ENCODE measurements at places on chromosomes 16 and 17. TPM values are rescaled to one million over a fixed set of nuclear protein-coding genes. Genes with fewer than 3 reads are reported as not detected.
A peak's percentile ranks its signal among the peaks of the same experiment; 100 is the strongest.

GRCh38 chr16:68351991-68352431, 41.2 kb downstream of the PRMT7 start:
- H3K27ac ChIP-seq = no peak overlapping the region

DNA sequence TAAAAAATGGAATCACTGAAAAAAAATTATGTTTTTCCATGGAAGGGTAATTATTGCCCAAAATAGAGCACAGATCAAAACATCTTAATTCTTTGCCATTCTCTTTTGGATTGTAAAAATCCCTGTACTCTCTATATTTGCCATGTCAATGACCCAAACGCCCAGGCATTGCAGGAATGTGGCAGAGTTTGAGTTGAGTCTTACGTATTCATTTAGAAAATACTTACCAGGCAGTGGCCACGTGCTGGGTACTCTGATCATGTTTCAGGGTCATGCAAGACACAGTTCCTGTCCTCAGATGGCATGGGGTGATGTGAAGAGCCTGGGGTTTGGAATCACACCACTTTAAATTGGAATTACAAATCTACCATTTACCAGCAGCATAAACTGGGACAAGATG, 267.7 kb downstream of the ABCC12 start:
- peak overlapping the region; percentile 38 for H3K4me3 ChIP-seq
- no peaks in the 10 kb centered on the region for H3K36me3 ChIP-seq
- H3K27me3 ChIP-seq = peaks cover 10% of the 10 kb centered on the region
- peak; percentile 51 for DNase-seq
- peak overlapping the region; percentile 69 for H3K27ac ChIP-seq

The SNAI3 gene
- not detected for total RNA-seq

The MAPT gene
- total RNA-seq = 0.42 TPM

DNA sequence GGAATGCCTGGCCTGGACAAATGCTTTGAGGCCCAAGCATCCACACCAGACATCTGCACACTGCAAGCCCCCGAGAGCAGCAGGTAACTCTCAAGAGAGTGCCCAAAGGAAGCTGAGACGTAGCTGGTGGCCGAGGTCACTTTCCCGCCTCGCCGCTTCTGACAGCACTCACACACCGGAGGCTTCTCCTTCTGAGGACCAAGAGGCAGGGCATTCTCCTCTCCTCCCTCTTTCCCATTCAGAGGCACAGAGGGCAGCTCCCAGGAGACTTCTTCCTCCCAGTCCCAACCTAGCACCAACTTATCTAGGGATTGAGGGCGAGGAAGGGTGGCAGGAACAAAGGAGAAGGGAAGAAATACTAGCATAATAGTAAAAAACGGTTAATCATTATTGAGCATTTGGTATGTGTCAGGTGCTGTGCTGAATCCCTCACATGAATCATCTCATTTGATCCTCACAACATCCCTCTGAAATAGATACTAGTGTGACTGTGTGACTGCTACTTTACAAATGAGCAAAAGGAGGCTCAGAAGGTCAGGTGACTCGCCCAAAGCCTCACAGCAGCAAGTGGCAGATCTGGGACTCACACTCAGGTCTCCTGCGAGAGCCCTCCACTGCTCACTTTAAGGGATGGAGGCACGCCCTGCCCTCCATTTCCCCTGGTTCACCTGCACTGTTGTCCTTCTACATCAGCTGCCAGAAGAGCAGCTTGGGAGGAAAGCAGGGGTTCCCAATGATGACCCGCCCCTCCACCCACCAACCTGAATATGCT, 41.8 kb downstream of the MYO18A start:
- no peaks in the 10 kb centered on the region for H3K36me3 ChIP-seq
- H3K4me3 ChIP-seq = peak overlapping the region; percentile 53
- H3K27ac ChIP-seq = peak overlapping the region; percentile 82
- peak; percentile 46 for DNase-seq
- H3K27me3 ChIP-seq = peaks cover 2% of the 10 kb centered on the region
- H3K4me1 ChIP-seq = peaks cover 86% of the 10 kb centered on the region

- H3K4me1 ChIP-seq = no peaks in the 10 kb centered on the region
- H3K27ac ChIP-seq = no peak overlapping the region
- DNase-seq = no peak
- no peaks in the 10 kb centered on the region for H3K27me3 ChIP-seq
These were observed 9.6 kb downstream of the IFT140 start for GRCh38 chr16:1602285-1602684.

The KREMEN2 gene
- not detected for total RNA-seq

The NHERF2 gene
- 180 TPM for total RNA-seq

The ACE gene
- total RNA-seq = 1.6 TPM

The NXPH3 gene
- total RNA-seq = 1.0 TPM

DNA sequence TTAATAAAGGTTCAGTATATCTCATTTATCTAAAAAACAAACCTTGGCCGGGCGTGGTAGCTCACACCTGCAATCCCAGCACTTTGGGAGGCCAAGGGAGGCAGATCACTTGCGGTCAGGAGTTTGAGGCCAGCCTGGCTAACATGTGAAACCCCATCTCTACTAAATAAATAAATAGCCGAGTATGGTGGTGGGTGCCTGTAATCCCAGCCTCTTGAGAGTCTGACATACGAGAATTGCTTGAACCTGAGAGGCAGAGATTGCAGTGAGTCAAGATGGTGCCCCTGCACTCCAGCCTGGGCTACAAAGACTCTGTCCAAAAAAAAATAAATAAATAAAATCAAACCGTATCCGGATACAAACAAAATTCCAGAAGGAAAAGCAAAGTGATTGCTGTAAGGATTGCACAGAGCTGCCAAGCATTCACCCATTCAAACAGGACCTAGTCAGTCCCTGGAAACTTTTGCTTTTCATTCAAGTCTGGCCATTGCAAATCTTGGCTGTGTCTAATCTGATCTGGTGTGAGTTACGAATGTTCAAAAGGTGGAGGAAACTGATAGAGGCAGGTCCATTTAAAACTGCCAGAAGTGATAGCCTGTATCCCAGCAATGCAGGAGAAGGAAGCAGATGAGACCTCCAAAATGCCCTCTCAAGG, 102.5 kb upstream of the CLEC3A start:
- H3K4me3 ChIP-seq = no peak overlapping the region
- no peaks in the 10 kb centered on the region for H3K27me3 ChIP-seq
- DNase-seq = no peak
- no peaks in the 10 kb centered on the region for H3K36me3 ChIP-seq

The SPNS3 gene
- not detected for total RNA-seq

- H3K4me3 ChIP-seq = no peak overlapping the region
- no peaks in the 10 kb centered on the region for H3K4me1 ChIP-seq
- DNase-seq = no peak
- no peaks in the 10 kb centered on the region for H3K36me3 ChIP-seq
These were observed 1.5 kb downstream of the ENPP7 start for GRCh38 chr17:79732254-79732653.

- H3K4me1 ChIP-seq = peaks cover 12% of the 10 kb centered on the region
- no peak for DNase-seq
- no peaks in the 10 kb centered on the region for H3K27me3 ChIP-seq
- H3K27ac ChIP-seq = no peak overlapping the region
These were observed 7.8 kb downstream of the NCBP3 start for GRCh38 chr17:3838206-3838605.

- DNase-seq = peak; percentile 82
- H3K4me3 ChIP-seq = no peak overlapping the region
- peaks cover 39% of the 10 kb centered on the region for H3K4me1 ChIP-seq
- peaks cover 26% of the 10 kb centered on the region for H3K36me3 ChIP-seq
- H3K27ac ChIP-seq = peak overlapping the region; percentile 34
These were observed 31.9 kb downstream of the PMP22 start for GRCh38 chr17:15233022-15233805.

DNA sequence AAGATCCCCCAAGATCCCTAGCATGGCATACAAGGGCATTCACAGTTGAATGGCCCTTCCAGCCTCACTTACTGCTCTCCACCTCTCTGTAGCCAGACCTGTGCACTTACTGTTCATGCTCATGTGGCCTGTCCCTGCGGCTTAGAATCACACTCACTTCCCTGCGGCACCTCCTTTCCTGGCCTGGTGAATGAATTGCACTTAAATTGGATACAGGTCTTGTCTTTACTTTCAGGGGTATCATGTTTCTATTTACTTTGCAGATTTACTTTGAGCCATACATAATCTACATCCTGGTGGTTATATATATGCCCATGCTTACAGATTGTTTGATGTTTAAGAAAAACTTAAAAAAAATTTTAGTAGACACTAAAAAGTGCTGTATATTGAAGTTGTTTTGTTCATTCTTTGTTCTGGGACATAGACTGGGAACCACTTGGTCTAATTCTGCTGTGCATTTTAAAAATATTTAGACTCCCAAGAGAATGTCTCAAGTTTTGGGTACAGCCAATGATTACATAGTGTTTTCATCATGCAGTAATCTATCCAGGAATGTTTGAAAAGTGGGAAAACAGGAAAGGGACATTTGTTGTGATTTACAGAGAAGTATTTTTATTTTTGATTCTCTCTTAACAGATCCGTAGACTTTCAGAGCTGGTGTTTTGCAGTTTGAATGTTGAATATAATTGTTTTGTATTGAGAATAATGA, 63.9 kb downstream of the NUP88 start:
- peaks cover 15% of the 10 kb centered on the region for H3K36me3 ChIP-seq
- no peak overlapping the region for H3K27ac ChIP-seq
- H3K4me3 ChIP-seq = no peak overlapping the region
- H3K27me3 ChIP-seq = peaks cover 2% of the 10 kb centered on the region
- H3K4me1 ChIP-seq = peaks cover 8% of the 10 kb centered on the region

DNA sequence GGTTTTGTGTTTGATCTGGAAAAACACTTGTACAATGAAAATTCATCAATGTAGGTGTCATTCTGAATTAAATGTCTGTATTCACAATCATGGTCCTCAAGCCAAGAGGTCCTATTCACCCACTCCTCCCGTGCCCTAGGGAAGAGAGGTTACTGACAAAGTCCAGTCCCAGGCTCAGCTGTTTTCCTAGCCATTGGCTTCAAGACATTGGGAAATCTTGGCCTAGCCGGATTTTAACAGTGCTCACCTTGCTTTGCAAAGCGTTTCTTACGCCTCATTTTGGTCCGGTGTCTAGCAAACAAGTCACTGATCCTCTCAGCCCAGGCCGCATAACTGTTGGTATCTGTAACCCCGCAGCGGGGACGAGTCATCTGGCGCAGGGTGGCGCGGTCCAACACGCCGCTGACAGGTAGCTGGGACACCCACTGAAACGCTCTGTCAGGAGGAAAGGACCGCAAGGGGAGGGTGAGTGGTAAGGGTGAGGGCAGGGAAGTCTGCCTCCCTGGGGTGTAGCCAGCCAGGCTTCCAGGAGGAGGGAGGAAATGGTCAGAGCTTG, 16.7 kb downstream of the MMP28 start:
- H3K4me1 ChIP-seq = peaks cover 22% of the 10 kb centered on the region
- no peak overlapping the region for H3K4me3 ChIP-seq
- no peaks in the 10 kb centered on the region for H3K36me3 ChIP-seq
- H3K27ac ChIP-seq = no peak overlapping the region

DNA sequence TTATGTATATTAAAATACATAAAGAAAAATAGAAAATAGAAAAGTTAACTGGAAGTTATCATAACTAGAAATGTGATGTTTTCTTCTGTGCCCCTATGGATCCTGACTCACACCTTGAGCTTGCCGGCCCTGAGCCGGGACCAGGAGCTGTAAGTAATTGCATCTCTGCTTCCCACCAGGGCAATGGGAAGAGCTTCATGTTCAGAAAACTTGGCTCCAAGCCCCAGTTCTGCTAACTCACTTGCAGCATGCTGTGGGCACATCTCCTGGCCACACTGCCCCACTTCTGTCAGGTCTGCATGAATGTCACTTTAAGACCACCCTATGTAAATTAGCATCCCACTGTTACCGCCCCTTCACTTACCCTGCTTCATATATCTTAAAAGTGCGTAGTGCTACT, 37.2 kb downstream of the GNAO1 start:
- no peak overlapping the region for H3K27ac ChIP-seq
- no peaks in the 10 kb centered on the region for H3K4me1 ChIP-seq
- H3K27me3 ChIP-seq = peaks cover 21% of the 10 kb centered on the region
- H3K4me3 ChIP-seq = no peak overlapping the region
- no peak for DNase-seq

DNA sequence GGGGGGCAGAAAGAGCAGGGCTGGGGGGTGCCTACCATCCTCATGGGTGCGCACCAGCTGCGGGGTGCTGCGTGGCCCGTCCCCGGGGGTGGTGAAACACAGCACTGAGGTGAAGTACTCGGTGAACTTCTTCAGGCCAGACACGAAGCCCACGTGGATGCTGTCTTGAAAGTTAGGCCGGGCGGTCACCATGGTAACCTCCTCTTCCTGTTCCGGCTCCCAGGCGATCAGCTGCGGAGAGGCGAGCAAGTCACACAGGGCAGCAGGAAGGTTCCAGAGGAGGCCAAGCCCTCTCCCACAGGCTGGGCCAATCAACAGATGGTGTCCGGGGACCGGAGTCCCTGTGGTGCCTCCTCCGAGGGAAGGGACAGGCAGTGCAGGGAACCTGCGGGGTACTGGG, 90.1 kb upstream of the CDC42EP4 start:
- no peaks in the 10 kb centered on the region for H3K36me3 ChIP-seq
- H3K27me3 ChIP-seq = peaks cover 20% of the 10 kb centered on the region
- no peak for DNase-seq
- H3K4me3 ChIP-seq = no peak overlapping the region
- H3K4me1 ChIP-seq = no peaks in the 10 kb centered on the region

GRCh38 chr16:48378836-48379235, 6.4 kb downstream of the SIAH1 start:
- no peak for DNase-seq
- no peak overlapping the region for H3K4me3 ChIP-seq
- no peaks in the 10 kb centered on the region for H3K27me3 ChIP-seq

GRCh38 chr17:42097691-42098631, at the start of gene ZNF385C:
Gene ZNF385C (minus strand): TSS chr17:42098473. CDS start chr17:42063056, 35,417 bp downstream.
- DNase-seq = no peak
- no peaks in the 10 kb centered on the region for H3K36me3 ChIP-seq
- no peaks in the 10 kb centered on the region for H3K4me1 ChIP-seq

DNA sequence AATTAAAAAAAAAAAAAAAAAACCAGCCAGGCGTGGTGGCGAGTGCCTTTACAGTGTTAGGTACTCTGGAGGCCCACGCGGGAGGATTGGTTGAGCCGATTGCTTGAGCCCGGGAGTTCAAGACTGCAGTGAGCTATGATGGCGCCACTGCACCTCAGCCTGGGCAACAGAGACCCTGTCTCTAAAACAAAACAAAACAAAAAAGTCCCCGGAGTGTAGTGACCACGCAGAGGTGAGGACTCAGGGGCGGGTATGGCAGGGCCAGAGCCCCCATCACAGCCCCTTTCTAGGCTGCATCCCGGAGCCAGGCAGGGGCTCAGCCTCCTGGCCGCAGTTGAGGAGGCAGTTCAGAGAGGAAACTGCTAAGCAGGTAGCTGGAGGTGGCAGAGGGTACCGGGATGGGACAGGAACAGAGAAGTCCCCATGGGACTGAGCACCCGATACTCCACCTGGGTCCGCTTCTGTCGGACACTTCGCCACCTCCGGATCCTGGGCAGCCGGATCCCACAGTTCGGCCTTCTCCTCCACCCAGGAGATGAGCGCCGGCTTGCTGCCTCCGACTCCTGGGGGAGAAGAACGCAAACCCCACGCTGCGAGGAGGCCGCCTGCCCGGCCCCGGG, 800 bp downstream of the ZNF747 start:
- peak overlapping the region; percentile 61 for H3K27ac ChIP-seq
- H3K27me3 ChIP-seq = peaks cover 4% of the 10 kb centered on the region
- no peaks in the 10 kb centered on the region for H3K36me3 ChIP-seq
- no peak for DNase-seq

All from HFFc6 (cell line).